ENCODE measurements at places on chromosomes 6 and 20.

DNA sequence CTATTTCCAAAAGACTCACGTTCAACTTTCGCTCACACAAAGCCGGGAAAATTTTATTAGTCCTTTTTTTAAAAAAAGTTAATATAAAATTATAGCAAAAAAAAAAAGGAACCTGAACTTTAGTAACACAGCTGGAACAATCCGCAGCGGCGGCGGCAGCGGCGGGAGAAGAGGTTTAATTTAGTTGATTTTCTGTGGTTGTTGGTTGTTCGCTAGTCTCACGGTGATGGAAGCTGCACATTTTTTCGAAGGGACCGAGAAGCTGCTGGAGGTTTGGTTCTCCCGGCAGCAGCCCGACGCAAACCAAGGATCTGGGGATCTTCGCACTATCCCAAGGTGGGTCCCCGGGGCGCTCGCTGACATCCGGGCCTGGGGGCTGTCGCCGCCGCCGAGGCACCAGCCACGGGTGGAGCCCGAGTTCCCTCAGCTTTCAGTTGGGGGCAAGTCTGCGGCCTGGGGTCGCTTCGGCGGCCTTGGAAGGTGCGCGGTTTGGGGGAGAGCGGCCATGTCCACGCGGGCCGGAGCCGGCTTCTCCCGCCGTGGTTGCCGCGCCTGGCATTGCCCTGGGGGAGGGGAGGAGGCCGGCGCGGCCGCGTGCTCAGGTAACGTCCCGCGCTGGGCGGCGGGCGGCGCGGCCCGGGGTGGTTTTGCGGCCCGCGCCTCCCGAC is 429 bp downstream of the AMD1 start:
- DNase-seq = no peak

- DNase-seq = no peak
These were observed 204.5 kb downstream of the ISM1 start for GRCh38 chr20:13425381-13426135.

DNA sequence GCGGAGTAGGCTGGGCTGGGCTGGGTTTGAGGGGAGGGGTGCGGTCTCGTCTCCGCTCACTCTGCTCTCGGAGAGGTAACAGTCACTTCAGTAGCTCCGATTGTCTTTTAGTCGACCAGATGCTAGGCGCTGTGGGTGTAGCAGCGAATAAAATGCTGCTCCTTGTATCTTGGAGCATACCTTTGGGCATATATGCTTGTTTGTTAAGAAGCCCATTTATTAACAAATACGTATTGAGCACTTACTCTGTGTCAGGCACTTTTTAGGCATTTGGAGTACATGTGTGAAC is 545 bp downstream of the ACTR5 start:
- DNase-seq = no peak

- DNase-seq = no peak
These were observed 129.3 kb upstream of the MLN start for GRCh38 chr6:33933101-33933500.

DNA sequence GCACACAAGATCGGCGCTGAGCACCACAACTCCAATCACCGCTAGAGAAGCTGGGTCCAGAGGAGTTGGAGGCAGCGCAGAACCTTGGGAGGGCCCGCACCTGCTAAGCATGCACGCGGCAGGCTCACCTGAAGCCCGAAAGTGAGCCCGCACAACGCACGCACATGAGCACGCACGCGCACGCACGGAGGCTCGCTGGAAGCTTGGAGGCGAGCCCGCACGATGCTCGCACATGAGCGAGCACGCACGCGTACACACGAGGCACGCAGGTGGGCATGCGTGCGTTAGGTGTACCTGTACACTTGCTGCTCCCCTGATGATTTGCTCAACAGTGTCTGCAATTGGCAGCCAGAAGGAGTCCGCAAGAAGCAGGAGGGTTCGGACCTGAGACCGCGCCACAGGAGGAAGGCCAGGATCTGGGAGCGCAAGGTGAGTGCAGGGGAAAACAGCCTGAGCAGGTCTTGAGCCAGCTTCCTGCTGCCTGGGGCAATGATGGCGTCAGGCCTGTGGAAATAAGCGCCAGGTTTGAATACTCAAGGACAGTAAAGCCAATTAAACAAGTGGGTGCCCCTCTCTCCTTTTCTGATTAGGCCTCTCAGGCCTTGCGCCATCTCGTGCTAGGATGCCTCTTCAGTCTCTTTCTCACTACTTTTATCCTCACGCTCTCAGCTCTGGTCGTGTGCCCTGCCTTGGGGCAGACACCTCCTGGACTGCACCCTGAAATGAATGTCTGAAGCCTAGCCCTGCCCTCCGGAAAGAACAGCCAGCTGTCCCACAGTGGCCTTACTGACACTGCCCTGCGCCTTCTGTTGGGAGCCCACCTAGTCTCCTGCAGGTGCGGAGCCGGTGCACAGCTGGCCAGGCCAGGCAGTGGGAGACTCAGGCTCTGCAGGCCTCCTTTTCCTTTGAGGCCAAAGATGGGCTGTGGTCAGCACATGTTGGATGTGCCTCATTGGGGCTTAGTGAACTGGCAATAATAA is 340.4 kb downstream of the CDC5L start:
- DNase-seq = no peak

- DNase-seq = no peak
These were observed 92.8 kb upstream of the FAM184A start for GRCh38 chr6:119171088-119171841.

DNA sequence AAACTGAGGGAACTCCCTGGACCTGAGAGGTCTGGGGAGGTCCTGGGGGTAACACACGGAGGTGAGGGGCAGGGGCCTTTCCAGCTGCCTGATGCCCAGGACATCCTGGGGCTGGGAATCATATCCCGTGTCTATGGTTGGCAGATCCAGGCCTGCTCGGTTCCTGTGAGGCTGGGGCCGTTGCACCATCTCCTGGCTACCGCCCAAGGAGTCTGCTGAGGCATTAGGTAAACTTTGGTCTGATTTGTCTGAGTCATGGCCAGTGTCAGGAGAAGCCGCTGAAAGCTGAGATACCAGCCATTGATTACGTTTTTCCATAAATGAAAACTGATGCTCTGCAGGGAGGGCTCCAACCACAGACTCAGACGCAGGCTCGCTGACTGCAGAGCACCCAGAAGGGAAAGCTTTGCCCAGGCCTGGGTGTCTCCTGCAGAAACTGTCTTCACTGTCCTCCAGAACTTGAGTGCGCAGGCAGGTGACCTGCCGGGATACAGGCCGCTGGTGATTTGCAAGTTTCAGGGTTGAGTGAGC is 14.2 kb downstream of the TRAF3IP2 start:
- peak; percentile 92 for DNase-seq

DNA sequence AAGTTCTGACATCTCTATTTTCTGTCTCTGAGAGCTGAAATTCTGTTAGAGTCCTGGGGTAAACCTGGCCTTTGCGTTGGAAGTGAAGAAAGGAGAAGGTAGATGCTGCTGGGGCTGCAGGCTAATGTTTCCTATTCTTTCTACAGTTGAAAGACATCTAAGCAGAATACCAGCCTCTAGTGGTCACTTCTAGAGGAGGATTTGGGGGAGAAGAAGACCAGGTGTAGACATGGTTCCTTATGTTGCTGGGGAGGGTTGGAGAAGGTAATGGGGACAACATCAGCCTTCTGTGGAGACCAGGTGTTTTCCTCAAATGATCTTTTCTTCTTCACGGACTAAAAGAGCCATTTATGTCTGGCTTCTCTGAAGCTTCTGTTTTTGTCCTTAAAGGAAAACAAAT is 62.6 kb downstream of the BTBD3 start:
- DNase-seq = no peak

- DNase-seq = no peak
These were observed 29.3 kb downstream of the PPARD start for GRCh38 chr6:35371494-35372262.

- no peak for DNase-seq
These were observed 20.3 kb downstream of the TTBK1 start for GRCh38 chr6:43263314-43264178.

- no peak for DNase-seq
These were observed 767.3 kb downstream of the TFAP2A start for GRCh38 chr6:9647599-9647998.

GRCh38 chr6:79084693-79085092 is 6.6 kb upstream of the PHIP start:
- DNase-seq = no peak

- no peak for DNase-seq
These were observed 47.1 kb downstream of the E2F3 start for GRCh38 chr6:20448828-20449227.

GRCh38 chr6:125182237-125183008 is 28.9 kb downstream of the TPD52L1 start:
- DNase-seq = no peak

GRCh38 chr6:32610682-32611296 is 21.1 kb upstream of the HLA-DRB1 start:
- no peak for DNase-seq

- DNase-seq = no peak
These were observed 207.1 kb upstream of the RREB1 start for GRCh38 chr6:6900569-6901204.

DNA sequence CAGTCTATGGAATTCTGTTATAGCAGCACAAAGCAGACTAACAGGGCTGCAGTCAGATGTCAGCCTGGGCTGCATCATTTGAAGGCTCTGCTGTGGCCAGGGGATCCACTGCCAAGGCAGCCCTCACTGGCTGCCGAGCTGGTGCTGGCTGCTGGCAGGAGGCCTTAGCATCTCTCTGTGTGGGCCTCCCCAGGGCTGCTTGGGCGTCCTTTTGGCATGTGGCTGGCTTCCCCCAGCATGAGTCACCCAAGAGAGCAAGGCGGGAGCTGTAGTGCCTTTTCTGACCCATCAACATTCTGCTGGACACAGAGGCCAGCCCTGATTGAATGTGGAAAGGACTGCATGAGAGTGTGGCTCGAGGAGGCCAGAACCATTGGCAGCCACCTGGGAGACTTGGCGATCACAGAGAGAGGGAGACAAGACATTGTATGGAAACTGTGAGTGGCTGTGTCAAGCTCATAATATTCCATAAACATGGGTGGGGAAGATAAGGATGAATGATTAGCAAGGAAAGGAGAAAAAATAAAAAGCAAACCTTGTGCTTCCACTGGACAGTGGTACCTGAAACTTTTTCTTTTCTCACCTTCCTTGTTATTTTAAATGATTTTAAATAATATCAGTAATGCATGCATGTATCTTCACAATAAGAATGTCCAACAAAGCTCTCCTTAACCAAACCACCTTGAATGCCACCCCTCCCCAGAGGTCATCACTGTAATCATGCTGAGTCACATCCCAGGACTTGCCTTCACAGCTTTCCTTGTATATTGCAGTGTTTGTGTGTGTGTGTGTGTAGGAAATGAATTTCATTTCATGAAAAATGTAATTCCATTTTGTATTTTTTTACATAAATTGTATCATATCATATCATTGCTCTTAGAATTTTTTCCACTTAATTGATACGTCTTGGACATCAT is 55.0 kb upstream of the VSX1 start:
- DNase-seq = peak; percentile 43

DNA sequence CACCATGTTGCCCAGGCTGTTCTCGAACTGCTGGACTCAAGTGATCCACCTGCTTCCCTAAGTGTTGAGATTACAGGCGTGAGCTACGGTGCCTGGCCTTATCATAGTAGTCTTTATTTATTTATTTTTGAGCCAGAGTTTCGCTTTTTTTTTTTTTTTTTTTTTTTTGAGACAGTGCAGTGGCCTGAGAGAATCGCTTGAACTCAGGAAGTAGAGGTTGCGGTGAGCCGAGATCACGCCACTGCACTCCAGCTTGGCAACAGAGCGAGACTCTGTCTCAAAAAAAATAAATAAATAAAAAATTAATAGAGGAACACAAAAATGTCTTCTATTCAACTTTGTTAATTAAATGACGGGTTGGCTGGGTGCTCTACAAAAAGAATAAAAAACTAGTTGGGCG is 12.9 kb downstream of the MAPRE1 start:
- DNase-seq = no peak

- DNase-seq = no peak
These were observed 328.1 kb downstream of the HACE1 start for GRCh38 chr6:104531646-104532045.

- DNase-seq = no peak
These were observed at the start of gene CPXM1 for GRCh38 chr20:2800521-2801285. Gene CPXM1 (minus strand): TSS chr20:2800627. CDS start chr20:2800572, 55 bp downstream.

DNA sequence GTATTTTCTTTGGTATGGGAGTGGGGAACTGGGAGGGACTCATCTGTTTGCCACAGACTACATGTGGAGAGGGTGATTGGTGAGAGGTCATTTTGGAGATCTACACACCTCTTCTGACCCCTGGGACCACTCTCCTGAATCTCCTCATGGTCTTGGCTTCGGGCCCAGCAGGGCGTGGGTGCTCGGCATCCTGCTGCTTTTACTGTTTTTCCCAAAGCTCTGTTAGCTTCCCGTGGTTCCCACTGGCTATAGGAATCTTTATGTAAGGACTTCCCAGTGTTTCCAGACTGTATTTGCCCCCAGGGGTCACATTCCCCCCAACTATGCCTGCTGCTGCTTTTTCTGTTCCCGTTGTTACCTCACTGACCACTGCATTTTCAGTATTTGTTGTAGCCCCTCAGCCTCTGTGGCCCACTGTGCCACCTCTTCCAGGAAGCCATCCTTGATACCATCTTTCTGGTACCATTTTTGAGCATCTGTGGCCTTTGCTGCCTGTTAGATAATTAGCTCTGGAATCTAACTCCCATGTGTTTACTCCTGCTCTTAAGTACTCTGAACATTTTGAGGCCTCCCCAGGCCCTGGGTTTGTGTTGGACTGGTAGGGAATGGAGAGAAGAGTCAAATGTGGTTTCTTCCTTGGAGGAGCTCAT is 14.9 kb downstream of the PLCG1 start:
- DNase-seq = no peak

GRCh38 chr20:35111141-35111888 is 18.7 kb upstream of the TRPC4AP start:
- DNase-seq = no peak

DNA sequence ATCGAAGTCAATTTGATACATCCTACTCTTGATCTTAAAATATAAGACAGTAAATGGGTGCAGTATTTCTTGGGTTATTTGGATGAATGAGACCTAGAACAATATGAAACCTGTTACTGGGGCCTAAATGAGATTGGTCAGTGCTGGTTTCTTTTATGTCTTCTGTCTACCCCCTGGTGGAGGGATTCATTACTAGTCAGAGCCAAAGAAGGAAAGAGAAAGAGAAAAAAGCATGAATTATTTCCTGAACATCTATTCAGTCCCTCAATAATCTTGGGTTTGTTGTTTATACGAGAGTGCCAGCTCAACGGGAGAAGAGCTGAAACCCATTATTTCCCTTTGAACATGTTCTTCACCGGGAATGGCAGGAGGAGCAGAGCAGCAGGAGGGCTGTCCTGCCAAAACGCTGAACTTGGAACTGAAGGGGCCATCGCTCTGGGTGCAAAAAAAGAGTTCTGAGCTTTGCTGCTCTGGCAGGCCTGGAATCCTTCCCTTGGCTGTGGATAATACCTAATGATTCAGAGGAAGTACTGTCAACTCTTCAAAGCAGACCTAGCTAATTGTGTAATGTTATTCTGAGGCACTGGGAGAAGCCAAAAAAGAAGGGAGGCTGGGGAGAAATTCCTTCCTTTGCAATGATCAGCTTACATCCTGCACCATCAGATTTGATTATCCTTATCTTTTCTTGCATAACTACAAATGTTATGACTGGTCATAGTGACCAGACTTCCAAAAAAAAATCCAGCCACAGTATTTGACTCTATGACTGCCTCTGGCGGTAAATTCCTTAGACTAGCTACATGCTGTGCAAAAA is 72.0 kb downstream of the BLOC1S5 start:
- peak; percentile 92 for DNase-seq

Data from non-pigmented ciliary epithelial cell (primary cell).